ENCODE measurements at places on chromosomes 4 and X.

GRCh38 chrX:17584248-17584681, 153.0 kb upstream of the SCML1 start:
- DNase-seq: no peak

GRCh38 chr4:1754336-1754735, 33.0 kb downstream of the TACC3 start:
- DNase-seq: no peak

DNA sequence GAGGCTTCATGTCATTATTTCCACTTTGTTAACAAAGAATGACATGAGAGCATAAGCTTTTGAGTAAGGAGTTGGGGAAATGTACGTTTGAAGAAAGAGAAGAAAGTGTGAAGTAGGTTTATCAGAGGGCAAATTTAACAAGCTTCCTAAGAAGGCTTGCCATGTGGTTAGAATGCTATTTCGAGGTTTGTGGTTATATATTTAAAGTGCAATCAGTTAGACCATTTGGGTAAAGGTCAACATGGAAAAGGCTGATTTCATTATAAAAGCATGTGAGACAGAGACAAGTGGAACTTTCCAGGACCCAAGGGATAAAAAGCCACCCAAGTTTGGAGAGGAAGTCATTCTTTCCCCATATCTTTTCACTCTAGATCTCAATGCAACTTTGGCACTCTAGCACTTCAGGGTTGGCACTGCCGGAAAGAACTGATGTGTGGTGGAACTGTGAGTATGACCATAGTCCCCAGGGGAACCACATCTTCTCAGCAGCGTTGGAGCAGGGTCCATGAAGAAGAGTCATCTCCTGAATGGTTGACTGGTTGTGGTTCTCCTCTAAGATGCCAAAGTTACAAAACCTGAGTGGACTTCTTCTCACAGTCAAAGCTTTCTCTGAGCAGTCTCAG, 529.9 kb downstream of the MID1IP1 start:
- no peak for DNase-seq

DNA sequence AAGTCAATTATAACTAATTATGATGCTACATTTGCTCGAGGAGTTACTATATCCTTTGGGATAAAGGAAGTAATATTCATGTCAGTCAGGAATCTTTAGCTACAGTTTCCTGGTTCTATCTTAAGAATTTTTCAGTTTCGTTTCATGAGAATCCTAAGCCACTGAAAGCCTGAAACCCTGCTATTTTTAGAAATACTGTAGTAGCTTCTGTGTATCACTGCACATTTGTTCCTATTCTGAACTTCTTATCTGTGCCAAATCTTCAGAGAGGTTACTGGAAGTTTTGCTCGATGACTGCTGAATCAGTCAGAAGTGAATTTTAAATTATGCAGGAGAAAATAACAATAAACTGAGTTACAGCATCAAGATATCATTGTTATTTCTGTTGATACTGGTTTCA, 249.2 kb downstream of the TENM3 start:
- no peak for DNase-seq

DNA sequence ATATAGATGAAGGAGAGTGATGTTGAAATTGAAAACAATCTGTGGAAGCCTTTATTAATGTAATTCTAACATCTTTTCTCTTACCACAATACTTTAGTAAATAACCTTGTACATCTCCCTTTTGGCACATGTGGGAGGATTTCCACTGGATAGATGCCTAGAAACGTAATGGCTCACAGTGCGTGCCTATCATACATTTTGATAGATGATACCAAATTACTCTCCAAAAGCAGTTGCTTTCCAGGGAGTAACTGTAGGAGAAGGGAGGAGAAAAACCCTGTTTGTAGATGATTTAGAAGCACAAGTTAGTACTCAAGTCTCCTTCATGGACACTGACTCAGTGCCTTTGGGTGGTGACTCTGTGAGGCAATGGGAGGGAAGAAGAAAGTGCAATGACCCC, 476.3 kb downstream of the CCSER1 start:
- no peak for DNase-seq

- DNase-seq: no peak
Observed at GRCh38 chr4:152265149-152265621, 270.7 kb downstream of the FBXW7 start.

- no peak for DNase-seq
Observed at GRCh38 chrX:153499876-153500275, 5.1 kb downstream of the BGN start.

- peak; percentile 90 for DNase-seq
Observed at GRCh38 chrX:131729295-131729694, 185.4 kb downstream of the OR13H1 start.

DNA sequence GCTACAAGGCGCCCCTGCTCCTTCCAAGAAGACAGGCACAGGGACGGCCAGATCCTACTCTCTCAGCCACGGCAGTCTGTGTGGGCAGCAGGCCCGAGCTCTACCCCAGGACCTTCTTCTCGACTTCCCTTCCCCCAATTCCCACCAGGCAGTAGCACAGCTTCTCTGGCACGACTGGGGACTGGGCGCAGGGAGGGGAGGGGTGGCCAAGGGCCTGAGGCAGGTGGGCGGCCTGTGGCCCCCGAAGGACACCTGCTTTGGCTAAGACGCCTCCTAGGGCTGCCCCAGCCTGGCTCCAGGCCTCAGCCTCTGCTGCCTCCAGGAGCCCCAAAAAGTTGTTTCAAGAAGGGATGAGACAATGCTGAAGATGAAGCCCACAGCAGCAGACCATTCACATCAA, 24.2 kb upstream of the IRF2 start:
- DNase-seq: no peak

DNA sequence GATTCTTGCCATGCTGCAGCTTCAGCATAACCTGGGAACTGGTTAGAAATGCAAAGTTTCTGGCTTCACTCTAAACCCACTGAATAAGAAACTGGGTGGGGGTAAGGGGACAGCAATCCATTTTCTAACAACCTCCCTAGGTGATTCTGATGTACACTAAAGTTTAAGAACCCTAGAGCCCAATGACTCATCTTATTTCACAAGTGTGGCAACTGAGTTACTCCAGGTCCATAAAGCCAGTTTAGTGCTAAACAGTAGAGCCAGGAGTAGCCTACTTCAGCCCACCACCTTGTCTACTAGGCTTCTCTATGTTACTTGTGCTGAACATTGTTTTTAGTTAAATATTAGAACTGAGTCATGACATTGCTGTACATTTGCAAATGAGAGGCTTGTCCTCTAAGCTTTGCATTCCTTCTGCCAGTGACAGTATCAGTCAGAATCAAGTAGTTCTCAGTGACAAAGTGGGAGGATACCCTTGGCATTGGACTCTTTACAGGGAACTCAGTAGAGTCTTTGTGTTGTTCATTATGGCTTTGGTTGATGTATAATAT, 518.0 kb downstream of the RPA4 start:
- no peak for DNase-seq

DNA sequence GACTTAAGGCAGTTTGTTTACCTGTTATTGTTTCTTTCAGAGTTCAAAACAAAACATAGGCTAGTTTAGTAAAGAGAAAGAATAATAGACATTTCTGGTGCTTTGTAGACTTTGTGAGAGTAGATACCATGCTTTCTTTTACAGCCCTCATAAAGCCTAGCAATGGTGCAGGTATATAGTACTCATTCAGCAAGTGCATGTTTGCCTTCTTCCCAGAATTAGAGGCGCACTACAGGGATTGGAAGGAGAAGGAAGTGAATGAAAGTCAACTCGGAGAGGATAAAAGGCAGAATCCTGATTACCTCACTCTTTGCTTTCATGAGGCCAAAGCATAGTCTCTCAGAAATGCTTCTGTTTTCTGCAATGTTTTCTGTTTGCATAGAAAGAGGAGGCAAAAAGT, 43.1 kb upstream of the FHDC1 start:
- no peak for DNase-seq

- peak; percentile 48 for DNase-seq
Observed at GRCh38 chr4:139144161-139144859, 32.7 kb downstream of the ELF2 start.

- DNase-seq: no peak
Observed at GRCh38 chr4:53378171-53378482, 686 bp downstream of the FIP1L1 start.

- no peak for DNase-seq
Observed at GRCh38 chr4:149076401-149076800, 634.2 kb upstream of the NR3C2 start.

DNA sequence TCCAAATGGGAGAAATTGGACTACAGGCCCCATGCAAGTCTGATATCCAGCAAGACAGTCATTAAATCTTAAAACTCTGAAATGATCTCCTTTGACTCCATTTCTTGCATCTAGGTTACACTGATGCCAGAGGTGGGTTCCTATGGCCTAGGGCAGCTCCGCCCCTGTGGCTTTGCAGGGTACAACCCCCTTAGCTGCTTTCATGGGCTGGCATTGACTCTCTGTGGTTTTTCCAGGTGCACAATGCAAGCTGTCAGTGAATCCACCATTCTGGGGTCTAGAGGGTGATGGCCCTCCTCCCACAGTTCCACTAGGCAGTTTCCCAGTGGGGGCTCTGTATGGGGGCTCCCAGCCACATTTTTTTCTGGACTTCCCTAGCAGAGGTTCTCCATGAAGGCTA, 228.5 kb upstream of the ADAMTS3 start:
- DNase-seq: no peak

- no peak for DNase-seq
Observed at GRCh38 chr4:71944956-71945355, 86.8 kb upstream of the NPFFR2 start.

- no peak for DNase-seq
Observed at GRCh38 chrX:120732461-120732860, 102.6 kb upstream of the C1GALT1C1 start.

DNA sequence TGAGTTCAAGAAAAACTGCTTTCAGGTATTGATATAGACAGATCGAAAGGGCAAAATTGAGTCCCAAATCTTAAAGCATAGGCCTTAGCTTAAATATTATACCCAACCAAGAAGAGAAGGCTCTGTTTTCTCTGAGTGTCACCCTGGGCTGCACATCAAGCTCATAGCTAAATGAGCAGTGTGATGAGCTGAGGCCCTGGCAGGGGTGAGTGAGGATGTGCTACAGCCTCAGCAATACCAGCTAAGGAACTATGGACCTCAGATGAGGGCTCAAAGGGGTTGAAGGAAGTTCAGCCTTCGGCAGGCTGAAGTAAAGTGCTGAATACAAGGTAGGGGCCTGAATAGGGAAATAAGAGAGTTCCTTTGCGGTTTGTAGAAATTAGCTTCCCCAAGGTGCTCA, 79.3 kb downstream of the FAM114A1 start:
- no peak for DNase-seq

DNA sequence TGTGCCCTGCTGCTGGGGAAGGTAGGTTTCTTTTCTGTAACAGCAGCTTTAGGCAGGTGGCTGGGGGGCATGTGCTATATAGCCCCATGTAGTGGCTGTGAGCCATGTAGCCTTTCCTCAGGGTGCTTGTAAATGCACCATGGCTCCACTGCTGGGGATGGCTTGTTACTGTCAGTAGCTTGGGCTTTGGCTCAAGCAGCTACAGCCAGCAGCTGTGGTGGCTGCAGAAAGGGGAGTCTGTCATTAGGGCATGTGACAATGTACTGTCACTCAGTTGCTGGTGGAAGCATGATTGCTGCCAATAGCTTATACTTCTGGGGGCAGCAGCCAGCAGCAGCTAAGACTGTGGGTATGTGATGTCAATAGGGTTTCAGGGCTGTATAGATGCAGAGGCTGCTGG, 33.9 kb upstream of the DDIT4L start:
- no peak for DNase-seq

DNA sequence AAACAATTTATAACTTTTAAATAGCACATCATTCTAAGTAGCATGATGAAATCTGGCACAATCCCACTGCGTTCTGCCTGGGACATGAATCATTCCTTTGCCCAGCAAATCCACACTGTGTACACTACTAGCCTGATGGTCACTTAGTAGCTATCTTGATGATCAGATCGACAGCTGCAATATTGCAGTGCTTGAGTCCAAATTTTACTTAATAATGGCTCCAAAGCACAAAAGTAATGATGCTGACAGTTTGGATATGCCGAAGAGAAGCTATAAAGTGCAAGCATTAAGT, 86.6 kb upstream of the NPNT start:
- no peak for DNase-seq

DNA sequence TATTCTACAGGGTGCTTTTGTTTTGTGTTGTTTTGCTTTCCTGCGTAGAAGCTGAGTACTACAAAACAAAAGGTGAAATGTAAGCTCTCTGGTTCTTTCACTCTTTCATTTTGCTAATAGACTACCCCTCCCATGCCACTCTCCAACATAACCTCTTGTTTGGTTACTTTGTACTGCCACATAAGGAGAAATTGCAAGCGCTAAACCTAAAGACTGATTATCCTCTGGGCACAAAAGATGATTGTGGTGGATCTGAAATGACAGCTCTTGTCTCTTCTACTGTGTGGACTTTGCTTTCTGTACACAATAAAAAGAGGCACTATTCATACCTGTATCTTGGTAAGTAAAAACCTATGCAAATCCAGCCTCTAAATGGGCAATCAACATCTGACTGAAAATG, 5.3 kb downstream of the MBNL3 start:
- no peak for DNase-seq

GRCh38 chrX:136220540-136220939, 30.7 kb downstream of the MAP7D3 start:
- no peak for DNase-seq

DNA sequence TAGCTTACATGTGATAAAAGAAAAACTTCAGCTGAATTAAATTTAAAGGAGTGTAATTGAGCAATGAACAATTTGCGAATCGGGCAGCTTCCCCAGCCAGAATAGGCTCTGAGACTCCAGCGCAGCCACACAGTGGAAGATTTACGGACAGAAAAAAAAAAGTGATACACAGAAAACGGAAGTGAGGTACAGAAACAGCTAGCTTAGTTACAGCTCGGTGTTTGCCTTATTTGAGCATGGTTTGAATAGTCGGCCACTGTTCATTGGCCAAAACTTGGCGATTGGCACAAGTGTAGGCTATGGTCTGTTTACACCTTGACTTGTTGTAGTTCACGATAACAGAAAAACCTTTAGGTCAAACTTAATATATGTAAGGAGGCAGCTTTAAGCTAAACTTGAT, 16.7 kb upstream of the SUPT20HL1 start:
- DNase-seq: no peak

DNA sequence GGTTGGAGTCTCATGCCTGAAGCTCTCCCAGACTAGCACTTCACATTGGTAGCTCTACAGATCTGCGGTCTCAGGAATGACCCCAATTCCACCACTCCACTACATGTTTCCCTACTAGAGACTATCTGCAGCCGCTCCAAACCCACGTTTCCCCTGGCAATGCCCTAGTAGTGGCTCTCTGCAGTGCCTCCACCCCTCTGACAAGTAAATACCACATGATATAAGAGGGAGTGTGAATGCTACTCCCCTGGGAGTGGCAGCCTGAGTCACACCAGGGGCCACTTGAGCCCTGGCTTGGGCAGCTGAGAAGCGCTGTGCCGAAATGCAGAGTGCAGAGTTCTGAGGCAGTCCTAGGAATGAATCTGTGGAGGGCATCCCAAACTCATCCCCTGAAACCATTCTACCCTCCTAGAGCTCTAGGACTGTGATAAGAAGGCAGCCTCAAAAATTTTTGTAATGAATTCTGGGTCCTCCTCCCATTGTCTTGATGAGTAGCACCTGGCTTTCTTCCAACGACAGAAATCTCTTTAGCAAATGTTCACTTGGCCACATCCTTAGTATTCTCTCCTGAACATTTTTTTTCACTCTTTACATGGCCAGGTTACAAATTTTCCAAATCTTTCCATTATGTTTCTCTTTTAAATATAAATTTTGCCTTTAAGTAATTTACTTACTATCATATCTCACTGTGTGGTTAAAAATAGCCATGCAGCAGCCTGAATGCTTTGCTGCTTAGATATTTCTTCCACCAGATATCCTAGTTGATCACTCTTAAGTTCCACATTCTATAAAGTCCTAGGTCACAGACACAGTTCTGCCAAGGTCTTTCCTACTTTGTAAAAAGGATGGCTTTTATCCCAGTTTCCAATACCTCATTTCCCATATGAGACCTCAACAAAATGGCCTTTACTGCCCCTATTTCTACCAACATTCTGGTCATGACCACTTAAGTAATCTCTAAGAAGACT, 160.2 kb upstream of the CPEB2 start:
- no peak for DNase-seq

Data from left kidney (tissue), 8 donors.